ENCODE measurements at places on chromosomes 12 and 14. TPM values are rescaled to one million over a fixed set of nuclear protein-coding genes. Genes with fewer than 3 reads are reported as not detected.

The STXBP6 gene
- total RNA-seq = 11.5 TPM

The AQP2 gene
- total RNA-seq = not detected

The ADSS1 gene
- total RNA-seq = 9.9 TPM

The OTOGL gene
- total RNA-seq = 0.92 TPM

The ACOT6 gene
- total RNA-seq = not detected

The CELA1 gene
- not detected for total RNA-seq

The DIP2B gene
- 25.8 TPM for total RNA-seq

The IL22 gene
- total RNA-seq = not detected

The TBC1D30 gene
- 2.0 TPM for total RNA-seq

The TAS2R42 gene
- total RNA-seq = not detected

- peak overlapping the region; percentile 41 for H3K27ac ChIP-seq
- DNase-seq = peak; percentile 54
- H3K4me3 ChIP-seq = no peak overlapping the region
These were observed 214.7 kb upstream of the C14orf180 start for GRCh38 chr14:104364830-104365229.

DNA sequence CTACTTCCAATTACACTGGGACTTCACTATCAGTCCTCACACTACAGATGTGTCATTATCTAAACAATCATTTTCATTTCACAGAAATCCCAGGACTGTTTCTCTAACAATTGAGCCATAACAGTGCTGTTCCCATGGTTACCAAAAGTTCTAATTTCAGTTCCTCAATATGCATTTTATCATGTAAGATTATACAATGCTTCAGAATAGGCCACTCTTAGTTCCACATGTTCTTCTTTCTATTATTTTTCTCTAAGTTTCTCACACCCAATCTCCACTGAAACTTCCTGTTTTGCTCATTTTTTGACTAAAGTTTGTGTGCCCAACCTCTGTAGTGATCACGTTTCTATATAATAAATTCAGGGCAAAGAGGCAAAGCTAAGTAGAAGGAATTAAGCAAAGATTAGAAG, 185.8 kb downstream of the DUSP6 start:
- no peaks in the 10 kb centered on the region for H3K36me3 ChIP-seq
- H3K4me3 ChIP-seq = no peak overlapping the region
- no peak for DNase-seq
- H3K27ac ChIP-seq = peak overlapping the region; percentile 92

DNA sequence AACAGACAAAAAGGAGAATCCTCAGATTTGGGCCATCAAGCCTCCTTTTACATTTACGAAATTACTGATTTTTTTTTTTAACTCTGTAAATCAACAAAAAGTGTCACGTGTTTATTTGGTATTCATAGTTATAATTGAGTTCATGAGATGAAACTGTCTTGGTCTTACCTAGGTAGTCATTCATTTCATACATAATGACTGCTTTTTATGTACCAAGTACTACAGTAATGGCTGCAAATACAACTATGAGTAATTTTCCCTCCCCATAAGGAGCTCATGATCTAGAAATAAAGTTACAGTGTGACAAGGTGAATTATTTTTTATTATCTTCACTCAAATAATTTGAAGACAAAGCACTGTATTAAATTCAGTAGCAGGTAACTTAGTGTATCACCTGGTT, 6.4 kb upstream of the TBK1 start:
- H3K27ac ChIP-seq = no peak overlapping the region
- no peaks in the 10 kb centered on the region for H3K27me3 ChIP-seq
- H3K36me3 ChIP-seq = peaks cover 39% of the 10 kb centered on the region
- no peak for DNase-seq
- H3K4me3 ChIP-seq = no peak overlapping the region

DNA sequence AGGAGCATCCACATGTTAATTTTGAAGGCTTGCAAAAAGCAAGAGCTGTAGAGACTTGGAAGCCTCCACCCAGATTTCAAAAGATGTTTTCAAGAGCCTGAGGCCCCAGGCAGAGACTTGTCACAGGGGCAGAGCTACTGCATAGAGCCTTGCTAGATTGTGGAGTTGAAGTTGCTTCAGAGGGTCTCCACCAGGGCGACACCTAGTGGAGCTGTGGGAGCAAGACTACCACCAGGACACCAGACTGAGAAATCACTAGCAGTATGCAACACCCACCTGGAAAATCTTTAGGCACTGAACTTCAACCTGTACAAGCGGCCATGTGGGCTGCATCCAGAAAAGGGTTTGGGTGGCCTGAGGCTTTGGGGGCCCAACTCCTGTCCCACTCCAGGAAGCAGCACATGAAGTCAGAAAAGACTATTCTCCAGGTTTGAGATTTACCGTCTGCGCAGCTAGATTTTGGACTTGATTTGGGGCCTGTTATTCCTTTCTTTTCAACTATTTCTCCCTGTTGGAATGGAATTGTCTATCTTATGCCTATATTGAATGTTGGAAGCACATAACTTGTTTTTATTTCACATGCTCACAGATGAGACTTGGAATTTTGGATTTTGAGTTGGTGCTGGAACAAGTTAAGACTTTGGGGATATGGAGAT, 508.6 kb downstream of the FLRT2 start:
- H3K27me3 ChIP-seq = no peaks in the 10 kb centered on the region
- peaks cover 1% of the 10 kb centered on the region for H3K36me3 ChIP-seq
- no peak overlapping the region for H3K27ac ChIP-seq
- no peak overlapping the region for H3K4me3 ChIP-seq

- H3K4me1 ChIP-seq = no peaks in the 10 kb centered on the region
- H3K36me3 ChIP-seq = no peaks in the 10 kb centered on the region
- H3K27me3 ChIP-seq = no peaks in the 10 kb centered on the region
These were observed 1.5 kb downstream of the FSCB start for GRCh38 chr14:44505588-44505987.

- no peak overlapping the region for H3K27ac ChIP-seq
- no peak for DNase-seq
- H3K4me1 ChIP-seq = no peaks in the 10 kb centered on the region
- H3K36me3 ChIP-seq = peaks cover 1% of the 10 kb centered on the region
These were observed 422.3 kb downstream of the FUT8 start for GRCh38 chr14:65834812-65835211.

- H3K4me3 ChIP-seq = no peak overlapping the region
- no peak overlapping the region for H3K27ac ChIP-seq
- DNase-seq = peak; percentile 47
- H3K36me3 ChIP-seq = no peaks in the 10 kb centered on the region
These were observed 10.2 kb downstream of the VASH1 start for GRCh38 chr14:76771437-76771980.

- no peaks in the 10 kb centered on the region for H3K27me3 ChIP-seq
- H3K4me3 ChIP-seq = no peak overlapping the region
- peaks cover 30% of the 10 kb centered on the region for H3K36me3 ChIP-seq
- H3K4me1 ChIP-seq = peaks cover 16% of the 10 kb centered on the region
- DNase-seq = no peak
These were observed 27.3 kb downstream of the SFSWAP start for GRCh38 chr12:131738196-131738595.

GRCh38 chr12:101493556-101493955, 18.4 kb downstream of the SPIC start:
- H3K27me3 ChIP-seq = peaks cover 7% of the 10 kb centered on the region
- H3K4me3 ChIP-seq = no peak overlapping the region
- no peak for DNase-seq
- H3K27ac ChIP-seq = no peak overlapping the region

DNA sequence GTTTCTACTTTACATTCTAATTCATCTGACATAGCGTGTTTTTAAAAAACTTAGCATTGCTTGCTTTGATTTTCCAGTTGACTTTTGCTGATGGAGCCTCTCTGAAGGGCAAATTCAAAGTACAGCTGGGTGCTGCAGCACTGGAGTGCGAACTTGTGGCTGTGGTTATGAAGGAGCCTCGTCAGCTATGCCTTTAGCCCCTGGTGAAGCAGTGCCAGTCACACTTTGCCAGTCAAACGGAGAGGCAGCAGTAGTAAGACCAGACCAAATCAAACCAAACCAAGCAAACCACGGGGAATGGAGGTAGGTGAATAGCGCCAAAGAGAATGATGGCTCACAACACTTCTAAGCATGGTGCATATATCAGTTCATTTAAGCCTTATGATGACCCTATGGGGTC, 15.1 kb upstream of the SLC38A2 start:
- H3K27me3 ChIP-seq = no peaks in the 10 kb centered on the region
- no peaks in the 10 kb centered on the region for H3K36me3 ChIP-seq
- peaks cover 87% of the 10 kb centered on the region for H3K4me1 ChIP-seq
- no peak for DNase-seq
- H3K27ac ChIP-seq = peak overlapping the region; percentile 99

GRCh38 chr12:92400006-92400405, 254.4 kb upstream of the BTG1 start:
- H3K27me3 ChIP-seq = no peaks in the 10 kb centered on the region
- no peaks in the 10 kb centered on the region for H3K36me3 ChIP-seq
- no peak for DNase-seq
- H3K4me1 ChIP-seq = peaks cover 12% of the 10 kb centered on the region
- no peak overlapping the region for H3K4me3 ChIP-seq

GRCh38 chr12:45731190-45731775, 1.8 kb downstream of the ARID2 start:
- H3K27me3 ChIP-seq = no peaks in the 10 kb centered on the region
- H3K36me3 ChIP-seq = no peaks in the 10 kb centered on the region
- peak overlapping the region; percentile 90 for H3K27ac ChIP-seq

GRCh38 chr12:102948941-102949352, 8.5 kb upstream of the ASCL1 start:
- no peak overlapping the region for H3K27ac ChIP-seq
- no peaks in the 10 kb centered on the region for H3K4me1 ChIP-seq
- H3K27me3 ChIP-seq = peaks cover 60% of the 10 kb centered on the region
- peaks cover 2% of the 10 kb centered on the region for H3K36me3 ChIP-seq
- DNase-seq = no peak

DNA sequence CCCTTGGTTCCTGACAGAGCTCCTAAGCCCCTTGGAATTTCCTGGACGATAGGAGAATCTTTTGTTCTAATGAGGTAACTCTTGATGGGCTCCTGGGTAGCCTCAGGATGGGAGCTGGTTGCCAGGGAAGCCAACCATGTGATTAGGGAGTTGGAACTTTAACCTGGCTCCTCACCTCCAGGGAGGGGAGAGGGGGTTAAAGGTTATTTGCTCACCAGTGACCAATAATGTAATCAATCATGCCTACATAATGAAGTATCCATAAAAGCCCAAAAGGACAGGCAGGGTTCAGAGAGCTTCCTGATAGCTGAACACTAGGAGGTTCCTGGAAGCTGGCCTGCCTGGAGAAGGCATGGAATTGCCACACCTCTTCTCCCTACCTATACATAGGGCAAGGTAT, 6.2 kb upstream of the CNOT2 start:
- peaks cover 12% of the 10 kb centered on the region for H3K36me3 ChIP-seq
- DNase-seq = no peak
- H3K27ac ChIP-seq = no peak overlapping the region
- H3K27me3 ChIP-seq = no peaks in the 10 kb centered on the region
- no peak overlapping the region for H3K4me3 ChIP-seq

DNA sequence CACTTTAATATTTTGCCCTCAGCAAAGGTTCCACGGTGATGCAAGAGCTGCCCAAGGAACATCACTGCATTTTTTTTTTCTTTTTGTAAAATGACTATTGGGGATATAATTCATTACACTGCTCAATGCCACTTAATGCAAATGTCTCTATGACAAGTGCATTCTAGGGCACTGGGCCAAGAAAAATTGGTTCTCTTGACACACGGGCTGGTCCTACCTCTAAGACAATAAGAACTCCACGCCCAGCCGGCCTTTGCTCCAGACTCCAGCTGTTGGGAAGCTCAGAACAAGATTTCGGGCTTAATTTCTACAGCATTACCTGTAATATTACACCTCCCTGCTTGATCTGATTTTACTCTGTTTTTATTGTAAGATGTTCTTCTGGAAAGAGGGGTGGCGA, 48.8 kb upstream of the VRK1 start:
- H3K4me3 ChIP-seq = no peak overlapping the region
- DNase-seq = no peak

GRCh38 chr12:67633024-67633610, 15.4 kb upstream of the DYRK2 start:
- no peaks in the 10 kb centered on the region for H3K36me3 ChIP-seq
- no peaks in the 10 kb centered on the region for H3K27me3 ChIP-seq
- peaks cover 30% of the 10 kb centered on the region for H3K4me1 ChIP-seq
- DNase-seq = no peak
- H3K4me3 ChIP-seq = no peak overlapping the region

DNA sequence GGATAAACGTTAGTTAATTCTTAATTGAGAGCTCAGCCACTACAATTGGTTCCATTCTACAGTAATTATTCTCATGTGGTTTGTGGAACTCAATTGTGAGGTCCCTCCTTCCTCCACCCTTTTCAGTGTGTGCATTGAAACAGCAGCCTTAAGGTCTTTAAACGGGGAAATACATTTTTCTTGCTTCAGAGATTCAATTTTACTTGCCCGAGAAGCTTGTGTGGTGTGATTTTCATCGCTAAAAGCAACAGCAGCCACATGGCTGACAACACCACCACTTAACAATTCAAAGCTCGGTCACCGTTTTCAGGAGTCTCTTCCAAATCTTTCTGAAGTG, 733 bp upstream of the PPFIBP1 start:
- H3K4me3 ChIP-seq = peak overlapping the region; percentile 88

- no peak overlapping the region for H3K27ac ChIP-seq
- H3K4me1 ChIP-seq = no peaks in the 10 kb centered on the region
- no peaks in the 10 kb centered on the region for H3K27me3 ChIP-seq
- H3K36me3 ChIP-seq = peaks cover 25% of the 10 kb centered on the region
- H3K4me3 ChIP-seq = no peak overlapping the region
- DNase-seq = no peak
These were observed 232.4 kb upstream of the FKBP4 start for GRCh38 chr12:2562400-2562799.

- H3K36me3 ChIP-seq = no peaks in the 10 kb centered on the region
- H3K4me1 ChIP-seq = no peaks in the 10 kb centered on the region
- DNase-seq = no peak
- H3K27ac ChIP-seq = no peak overlapping the region
- H3K27me3 ChIP-seq = peaks cover 3% of the 10 kb centered on the region
These were observed 136.0 kb downstream of the GLT1D1 start for GRCh38 chr12:128989287-128989686.

DNA sequence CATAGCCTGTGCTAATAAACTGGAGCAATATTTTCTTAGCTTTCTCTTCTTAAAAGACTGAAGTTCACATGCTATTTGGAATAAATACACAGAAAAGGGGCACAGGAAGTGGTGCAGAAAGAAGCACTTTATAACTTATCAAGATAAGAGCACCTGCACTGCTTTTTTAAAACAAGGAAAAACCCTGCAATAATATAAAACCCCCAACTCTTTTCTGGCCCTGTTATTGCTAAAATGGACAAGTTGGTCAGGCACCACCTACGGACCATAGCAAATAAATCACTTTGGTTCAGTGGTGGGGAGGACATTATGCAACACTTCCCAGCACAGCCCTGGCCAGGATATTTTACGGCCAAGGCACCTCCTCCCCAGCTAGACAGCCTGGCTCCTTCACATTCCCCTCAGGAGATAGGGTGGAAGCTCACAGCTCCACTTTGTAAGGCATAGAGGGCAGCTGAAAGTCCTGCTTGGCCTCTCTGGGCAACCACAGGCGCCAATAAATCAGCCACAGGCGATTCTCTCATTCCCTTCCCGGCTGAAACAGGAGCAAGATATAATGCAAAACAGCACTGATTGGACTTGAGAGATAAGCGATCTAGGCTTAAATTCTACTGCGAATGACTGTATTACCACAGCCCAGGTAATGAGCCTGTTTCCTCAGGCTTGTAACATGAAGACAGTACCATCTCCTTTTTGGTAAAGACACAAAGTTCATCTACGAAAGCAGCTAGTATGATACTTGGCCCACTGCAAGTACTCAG, 2.0 kb downstream of the ZBTB25 start:
- peak overlapping the region; percentile 63 for H3K27ac ChIP-seq
- DNase-seq = no peak
- peak overlapping the region; percentile 43 for H3K4me3 ChIP-seq
- H3K4me1 ChIP-seq = peaks cover 46% of the 10 kb centered on the region
- H3K36me3 ChIP-seq = no peaks in the 10 kb centered on the region

- no peaks in the 10 kb centered on the region for H3K27me3 ChIP-seq
- peaks cover 19% of the 10 kb centered on the region for H3K4me1 ChIP-seq
- no peak for DNase-seq
- H3K27ac ChIP-seq = peak overlapping the region; percentile 73
- no peak overlapping the region for H3K4me3 ChIP-seq
These were observed 3.2 kb upstream of the CLEC9A start for GRCh38 chr12:10027311-10027710.

Data from chondrocyte (in vitro differentiated cells).